CD4-positive, alpha-beta T cell treated with Interleukin-4 for 1 hour (primary cell): ENCODE measurements at places on chromosomes 1 and 21.

GRCh38 chr1:95286479-95286878 is 52.5 kb downstream of the RWDD3 start:
- DNase-seq, result no peak

DNA sequence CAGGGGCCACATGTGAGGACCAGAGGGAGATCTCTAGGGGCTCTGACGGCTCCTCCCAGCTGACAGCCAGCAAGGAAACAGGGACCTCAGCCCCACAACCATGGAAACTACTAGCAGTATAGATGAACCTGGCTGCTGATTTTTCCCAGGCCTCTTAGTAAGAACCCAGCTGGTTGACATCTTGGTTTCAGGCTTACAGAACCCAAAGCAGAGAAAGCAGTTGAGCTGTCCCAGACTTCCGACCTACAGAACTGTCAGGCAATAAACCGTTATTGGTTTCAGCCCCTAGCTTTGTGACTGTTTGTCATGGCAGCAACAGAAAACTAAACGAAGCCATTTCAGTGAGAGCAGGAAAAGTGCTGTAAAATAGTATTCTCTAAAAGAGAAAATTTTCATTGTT is 36.4 kb downstream of the ETS2 start:
- no peak for DNase-seq

- DNase-seq, result peak; percentile 58
These were observed 4.8 kb upstream of the MDM4 start for GRCh38 chr1:204511366-204511765.

- peak; percentile 91 for DNase-seq
These were observed 11.4 kb downstream of the UBASH3A start for GRCh38 chr21:42414928-42415769.

GRCh38 chr21:16243396-16243795 is 513.6 kb downstream of the USP25 start:
- DNase-seq, result no peak

- no peak for DNase-seq
These were observed 14.0 kb downstream of the A3GALT2 start for GRCh38 chr1:33306653-33307493.

DNA sequence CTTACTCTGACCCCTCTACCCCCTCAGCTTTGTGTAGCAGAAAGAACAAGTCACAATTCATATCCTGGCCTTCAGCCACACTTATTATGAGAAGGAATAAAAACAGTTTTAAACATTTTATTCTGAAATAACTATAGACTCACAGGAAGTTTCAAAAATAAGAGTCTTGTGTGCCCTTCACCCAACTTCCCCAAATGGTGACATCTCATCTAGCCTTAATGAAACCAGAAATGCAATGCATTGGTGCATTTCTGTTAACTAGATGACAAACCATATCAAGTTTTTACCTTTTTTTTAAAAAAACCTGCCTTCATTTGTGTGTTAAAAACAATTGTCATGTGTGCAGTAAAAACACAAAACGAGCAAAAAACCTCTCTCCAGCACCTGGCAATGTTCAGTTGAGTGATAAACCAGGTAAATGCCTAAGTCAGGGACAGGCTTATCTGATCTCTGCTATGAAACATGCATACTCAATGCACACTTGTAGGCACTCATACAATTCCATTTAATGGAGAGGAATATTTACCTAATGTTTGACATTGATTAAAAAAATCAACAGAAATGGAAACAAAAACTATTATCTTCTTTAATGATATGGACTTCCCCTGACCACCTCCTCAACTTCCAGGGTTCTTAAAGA is 51.5 kb downstream of the SH3BGR start:
- DNase-seq, result no peak

GRCh38 chr1:86860020-86860419 is 53.9 kb downstream of the SELENOF start:
- no peak for DNase-seq

GRCh38 chr21:26389971-26390641 is 183.0 kb downstream of the CYYR1 start:
- DNase-seq, result no peak

GRCh38 chr1:86110451-86111129 is 46.0 kb downstream of the COL24A1 start:
- no peak for DNase-seq

GRCh38 chr1:47418681-47419325 is 2.7 kb downstream of the FOXE3 start:
- no peak for DNase-seq

DNA sequence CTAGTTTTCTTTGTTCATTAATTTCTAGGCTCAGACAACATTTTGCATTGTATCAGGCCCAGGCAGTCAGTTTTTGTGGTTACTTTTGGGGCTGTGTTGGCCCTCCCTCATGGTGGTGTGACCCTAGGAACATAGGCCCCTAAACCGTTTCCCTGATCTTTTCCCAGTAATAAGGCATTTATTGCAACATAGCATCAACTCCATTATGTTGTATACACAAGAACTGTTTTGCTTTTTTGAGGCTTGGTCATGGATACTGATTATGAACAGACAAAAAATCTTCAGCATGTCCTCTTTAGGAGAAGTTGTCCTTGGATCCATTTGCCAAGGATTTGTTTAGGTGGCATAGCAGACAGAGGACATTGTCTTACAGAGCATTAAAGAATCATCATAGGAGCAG is 10.3 kb downstream of the B3GALT2 start:
- DNase-seq, result no peak

DNA sequence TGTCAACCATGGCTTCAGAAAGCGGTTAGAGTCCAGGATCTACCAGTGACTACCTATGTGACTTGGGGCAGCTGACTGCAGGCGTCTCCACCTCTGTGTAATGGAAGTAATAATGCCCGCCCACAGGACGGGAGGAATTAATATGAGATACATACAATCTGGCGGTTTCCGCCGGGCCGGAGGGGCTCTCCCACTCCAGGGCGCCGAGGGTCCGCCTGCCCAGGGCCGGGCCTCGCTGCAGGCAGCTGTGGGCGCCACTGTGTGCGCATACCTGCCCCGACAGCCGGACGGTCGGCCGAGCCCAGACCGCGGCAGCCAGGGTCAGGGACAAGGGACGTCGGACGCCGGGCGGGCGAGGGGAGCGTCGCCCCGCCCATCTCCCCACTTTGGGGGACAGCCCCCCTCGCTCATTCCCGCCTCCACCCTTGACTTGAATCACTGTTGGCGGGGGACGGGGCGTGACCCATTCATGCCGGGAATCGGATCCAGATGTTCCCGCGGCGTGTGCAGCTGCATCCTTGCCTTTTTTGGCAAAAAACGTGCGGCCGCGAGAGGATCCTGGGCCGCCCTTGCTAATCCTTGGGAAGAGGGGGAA is 6.0 kb upstream of the SF3A3 start:
- DNase-seq, result no peak

DNA sequence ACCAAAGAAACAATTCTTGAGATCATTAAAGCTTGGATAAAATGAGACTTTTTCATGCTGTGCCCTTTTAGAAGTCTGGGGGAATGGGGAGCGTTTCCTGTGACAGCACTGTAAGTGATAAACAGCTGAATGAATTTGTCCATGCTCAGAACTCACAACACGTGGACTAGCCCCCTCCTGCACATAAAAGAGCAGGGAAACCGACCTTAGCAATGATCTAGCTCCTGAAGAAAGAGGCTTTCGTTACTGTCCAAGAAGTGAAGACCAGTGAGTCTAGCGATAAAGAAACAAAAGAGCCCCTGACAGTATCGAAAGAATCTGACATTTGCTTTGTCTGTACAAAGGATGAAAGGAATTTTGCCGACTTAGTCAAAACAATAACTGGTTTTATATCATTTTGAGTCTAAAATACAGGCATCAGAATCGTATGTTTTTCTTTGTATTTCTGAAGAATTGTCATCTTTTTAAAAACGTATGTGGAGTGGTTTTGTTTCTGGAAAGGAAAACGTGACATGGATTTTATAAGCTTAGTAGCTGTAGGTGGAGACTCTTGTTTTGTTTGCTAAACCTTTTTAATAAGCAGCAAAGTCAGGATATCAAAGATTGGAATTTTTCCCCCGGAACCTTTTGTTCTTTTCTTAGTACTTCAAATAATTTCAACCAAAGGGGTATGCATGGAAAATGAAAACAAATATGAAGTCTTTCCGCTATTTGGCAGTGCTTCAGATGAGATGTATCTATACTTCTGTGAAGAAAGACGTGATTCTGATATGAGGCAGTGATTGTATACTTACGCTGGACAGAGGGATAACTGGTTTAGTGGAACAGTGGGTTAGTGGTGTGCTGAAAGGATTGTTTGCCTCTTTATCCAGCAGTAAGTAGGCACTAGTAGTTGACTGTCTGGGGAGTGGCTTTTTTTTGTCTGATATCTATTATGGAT is 61.0 kb downstream of the MAST2 start:
- DNase-seq, result no peak

DNA sequence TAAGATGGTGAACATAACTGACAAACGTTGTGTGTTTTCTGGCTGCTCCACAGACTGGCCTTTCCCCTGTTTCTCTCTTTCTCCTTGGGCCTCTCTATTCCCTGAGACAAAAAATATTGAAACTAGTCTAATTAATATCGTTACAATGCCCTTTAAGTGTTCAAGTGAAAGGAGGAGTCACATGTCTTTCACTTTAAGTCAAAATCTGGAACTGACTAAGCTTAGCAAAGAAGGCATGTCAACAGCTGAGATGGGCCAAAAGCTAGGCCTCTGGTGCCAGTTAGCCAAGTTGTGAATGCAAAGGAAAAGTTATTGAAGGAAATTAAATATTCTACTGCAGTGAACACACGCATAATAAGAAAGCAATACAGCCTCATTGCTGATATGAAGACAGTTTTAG is 32.2 kb upstream of the FCRL3 start:
- DNase-seq, result no peak

DNA sequence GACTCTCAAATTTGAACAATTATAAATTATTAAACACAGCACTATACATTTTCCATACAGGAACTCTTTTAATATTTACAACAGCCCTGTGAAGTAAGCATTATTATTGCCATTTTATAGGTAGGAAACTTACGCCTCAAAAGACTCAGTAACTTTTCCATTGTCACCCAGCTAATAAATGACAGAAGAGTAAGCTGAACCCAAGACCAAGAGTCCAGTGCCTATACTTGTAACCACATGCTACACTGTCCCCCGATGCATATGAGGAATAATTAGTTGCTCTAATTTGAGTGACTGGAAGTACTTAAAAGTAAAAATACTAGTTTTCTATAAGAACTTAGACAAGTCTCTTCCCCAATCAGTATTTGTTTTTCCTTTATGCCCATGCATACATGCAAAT is 88.5 kb downstream of the PTPN14 start:
- DNase-seq, result no peak

- DNase-seq, result peak; percentile 92
These were observed at the start of gene THAP3 for GRCh38 chr1:6624710-6625583. Gene THAP3, plus strand, starts transcription at chr1:6624868. Its CDS starts 351 bp downstream, at chr1:6625219.

- DNase-seq, result no peak
These were observed 182.0 kb upstream of the CSF3R start for GRCh38 chr1:36664571-36665287.

DNA sequence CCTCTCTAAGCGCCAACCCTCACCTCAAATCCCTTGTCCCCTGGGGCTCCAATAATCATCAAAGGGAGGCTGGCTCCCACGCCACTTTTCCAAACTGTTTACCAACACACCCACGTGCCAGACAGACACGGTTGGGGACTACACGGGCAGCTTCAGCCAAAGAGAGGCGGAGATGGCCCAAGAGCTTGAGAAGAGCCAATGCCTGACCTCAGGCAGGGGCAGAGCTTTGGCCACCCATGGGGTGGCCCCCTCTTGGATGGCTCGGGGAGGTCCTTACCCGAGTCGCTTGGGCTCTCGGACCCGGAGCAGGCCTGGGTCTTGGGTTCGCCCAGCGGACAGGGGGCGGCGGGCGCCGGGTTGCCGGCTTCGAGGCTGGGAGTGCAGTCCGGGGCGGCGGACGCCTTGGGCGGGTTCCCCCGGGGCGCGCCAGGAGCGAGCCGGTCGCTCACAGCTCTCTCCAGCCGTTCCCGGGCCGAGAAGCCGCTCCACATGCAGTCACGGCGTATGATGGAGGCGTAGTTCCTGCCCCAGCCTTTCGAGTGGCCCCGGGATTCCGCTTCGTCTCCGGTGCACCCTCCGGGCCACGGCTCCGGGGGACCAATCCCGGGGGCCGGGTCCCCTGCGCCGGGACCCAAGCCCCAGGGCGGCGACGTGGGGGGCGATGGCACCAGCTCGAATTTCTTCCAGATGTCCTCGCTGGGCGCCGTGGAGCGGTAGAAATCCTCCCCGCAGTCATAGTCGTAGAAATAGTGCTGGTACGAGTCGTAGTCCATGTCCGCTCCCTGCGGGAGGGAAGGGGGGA is 854 bp downstream of the MYCL start:
- no peak for DNase-seq
